ENCODE measurements at places on chromosomes 3 and 15. TPM values are rescaled to one million over a fixed set of nuclear protein-coding genes. Genes with fewer than 3 reads are reported as not detected.

Gene LIPC
- not detected for polyA plus RNA-seq

Gene ALDH1L1
- 1.6 TPM for polyA plus RNA-seq

Gene NR1I2
- polyA plus RNA-seq = 2.6 TPM

Gene SI
- polyA plus RNA-seq = not detected

DNA sequence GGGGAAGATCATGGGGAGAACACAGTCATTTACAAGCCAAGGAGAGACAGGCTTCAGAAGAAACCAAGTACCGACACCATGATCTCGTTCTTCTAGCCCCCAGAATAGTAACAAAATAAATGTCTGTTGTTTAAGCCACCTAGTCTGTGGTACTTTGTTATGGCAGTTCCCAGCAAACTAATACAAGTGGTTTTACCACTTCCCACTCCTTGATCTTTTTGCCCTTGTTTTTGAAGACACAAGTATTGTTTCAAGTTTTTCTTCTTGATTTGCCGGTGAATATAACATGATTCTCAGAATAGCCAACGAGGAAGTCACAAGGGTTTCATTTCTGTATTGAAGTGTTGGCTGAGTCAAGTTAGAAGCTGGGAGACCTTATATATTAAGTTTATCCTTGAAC, 220.3 kb downstream of the SOX2 start:
- DNase-seq = no peak

DNA sequence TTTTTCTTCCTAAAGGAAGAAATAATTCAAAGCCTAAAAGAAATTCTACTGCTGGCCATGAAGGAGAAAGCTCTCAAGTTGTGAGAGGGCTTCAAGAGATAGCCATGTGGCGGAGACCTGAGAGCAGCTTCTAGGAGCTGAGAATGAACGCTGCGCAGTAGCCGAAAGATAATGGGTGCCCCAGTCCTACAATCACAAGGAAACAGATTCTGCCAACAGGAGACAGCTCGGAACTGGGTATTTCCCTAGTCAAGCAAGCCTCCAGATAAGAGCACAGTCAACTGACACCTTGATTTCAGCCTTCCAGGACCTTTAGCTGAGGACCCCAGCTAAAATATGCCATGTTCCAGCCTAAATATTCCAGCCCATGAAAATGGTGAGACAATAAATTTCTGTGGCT, 824.1 kb downstream of the FHIT start:
- no peak for DNase-seq

DNA sequence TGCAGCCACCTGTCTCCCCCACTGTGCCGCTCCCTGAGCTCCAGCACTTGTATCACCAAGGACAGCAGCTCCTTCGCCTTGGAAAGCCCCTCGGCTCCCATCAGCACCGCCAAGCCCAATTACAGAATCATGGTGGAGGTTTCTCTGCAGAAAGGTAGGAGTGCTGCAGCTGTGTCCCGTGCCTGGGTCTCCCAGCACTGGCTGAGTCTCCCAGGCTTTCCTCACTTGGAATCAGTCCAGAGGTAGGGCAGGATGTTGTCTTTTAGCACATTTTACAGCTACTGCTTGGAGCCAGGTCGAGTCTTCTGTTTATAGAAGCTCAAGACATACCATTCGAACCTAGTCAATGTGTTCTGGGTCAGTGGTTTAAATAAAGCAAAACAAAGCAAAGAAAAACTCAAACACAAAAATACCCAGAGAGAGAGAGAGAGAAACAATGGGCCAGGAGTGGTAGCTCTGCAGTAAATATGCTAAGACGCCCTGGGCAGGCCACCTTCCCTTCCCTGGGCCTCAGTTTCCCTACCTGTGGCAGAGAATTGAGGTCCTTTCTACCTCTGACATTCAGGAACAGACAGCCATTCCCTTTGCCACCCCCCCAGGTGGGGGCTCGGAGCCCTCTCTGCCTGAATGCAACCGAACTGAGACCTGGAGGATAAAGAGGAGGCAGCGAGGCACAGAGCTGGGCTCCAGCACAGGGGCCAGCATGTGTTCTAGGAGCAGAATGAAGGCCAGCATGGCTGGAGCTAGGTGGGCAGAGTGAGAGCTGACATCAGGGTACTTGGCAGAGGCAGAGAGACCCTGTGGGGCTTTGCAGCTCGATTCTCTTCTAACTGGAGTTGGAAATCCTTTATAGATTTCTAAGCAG, 44.1 kb downstream of the STARD5 start:
- no peak for DNase-seq

DNA sequence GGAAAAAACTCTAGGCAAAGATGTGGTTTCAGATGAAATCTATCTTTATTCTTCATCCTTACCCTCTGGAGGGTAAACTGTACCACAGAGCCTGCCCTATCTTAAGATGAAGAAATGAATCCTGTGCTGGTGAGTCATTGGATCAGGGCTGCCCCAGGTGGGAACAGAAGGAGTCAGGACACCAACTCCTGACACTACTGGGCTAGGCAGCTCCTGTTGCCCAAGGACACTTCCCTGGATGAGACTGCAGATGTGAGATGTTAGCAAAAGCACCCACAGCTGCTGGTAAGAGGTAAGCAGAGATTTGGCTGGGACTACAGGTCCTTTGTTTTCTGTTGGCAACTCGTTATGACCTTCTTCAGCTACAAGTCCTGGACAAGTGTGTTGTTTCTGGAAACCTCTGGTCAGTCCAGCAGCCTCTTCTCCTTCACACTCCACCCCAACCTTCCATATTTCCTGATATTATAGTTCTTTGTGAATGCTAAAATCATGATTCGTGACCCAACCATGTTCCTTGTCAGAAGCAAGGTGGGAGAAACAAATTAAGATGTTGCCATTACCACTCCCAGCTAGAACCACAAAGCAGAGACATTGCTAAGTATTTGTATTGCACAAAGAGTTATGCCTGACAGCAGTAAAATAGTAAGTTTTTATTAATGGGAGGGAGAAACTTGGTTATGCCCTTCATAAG, 104.2 kb upstream of the TGFBR2 start:
- no peak for DNase-seq

DNA sequence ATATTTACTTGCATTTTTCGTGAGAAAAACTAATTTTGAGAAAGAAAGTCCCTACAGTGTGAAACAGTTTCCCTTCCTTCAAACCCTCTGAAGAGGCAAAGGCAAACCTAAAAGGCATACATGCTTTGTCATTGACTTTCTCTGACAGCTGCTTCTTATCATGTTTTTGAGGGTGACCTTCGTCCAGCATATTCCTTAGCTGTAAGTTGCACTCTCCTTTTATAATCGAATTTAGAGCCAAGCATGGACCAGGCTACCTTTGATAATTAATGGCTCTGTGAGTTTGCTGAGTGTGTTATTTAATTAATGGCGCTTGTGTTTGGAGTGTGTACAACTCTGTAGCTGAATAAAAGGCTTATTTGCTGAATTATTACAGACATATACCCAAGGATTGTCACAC, 684.2 kb upstream of the CFAP20DC start:
- DNase-seq = no peak

DNA sequence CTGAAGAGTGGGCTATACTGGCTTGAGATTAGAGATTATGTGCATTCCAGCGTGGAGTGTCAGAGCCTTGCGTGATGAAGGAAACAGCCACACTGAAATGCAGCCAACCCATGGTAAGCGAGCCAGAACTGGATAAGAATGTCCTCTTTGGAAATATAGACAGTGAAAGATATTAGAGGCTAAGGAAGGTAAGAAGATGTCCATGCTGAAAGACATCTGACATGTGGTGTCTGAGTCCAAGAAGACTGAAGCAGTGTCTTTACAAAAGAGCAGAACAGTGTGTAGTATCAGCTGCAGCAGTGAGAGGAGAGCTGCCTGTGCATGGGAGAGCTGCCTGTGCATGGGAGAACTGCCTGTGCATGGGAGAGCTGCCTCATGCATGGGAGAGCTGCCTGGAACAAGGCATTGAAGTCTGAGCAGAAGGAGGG, 672.2 kb downstream of the DIPK2A start:
- no peak for DNase-seq

GRCh38 chr3:184037816-184038215, 6.3 kb downstream of the HTR3D start:
- DNase-seq = no peak

DNA sequence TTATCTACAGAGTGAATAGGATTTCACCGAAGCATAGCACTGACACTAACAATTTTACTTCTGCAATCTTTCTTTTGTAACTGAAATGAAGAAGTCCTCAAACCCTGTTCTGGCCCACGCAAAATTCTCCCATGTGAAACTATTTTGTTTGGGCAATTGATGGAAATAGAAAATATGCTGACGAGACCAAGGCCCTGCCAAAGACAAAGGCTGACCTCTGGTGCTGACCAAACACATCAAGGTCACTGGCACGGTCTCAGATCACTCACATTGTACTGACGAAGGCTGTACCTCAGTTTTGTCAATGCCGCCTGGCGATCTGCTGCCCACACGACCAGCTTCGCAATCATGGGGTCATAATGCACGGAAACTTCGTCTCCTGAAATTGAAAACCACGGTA, 58.4 kb upstream of the DCUN1D1 start:
- DNase-seq = no peak

- no peak for DNase-seq
These were observed 3.0 kb downstream of the MYEF2 start for GRCh38 chr15:48175126-48175525.

DNA sequence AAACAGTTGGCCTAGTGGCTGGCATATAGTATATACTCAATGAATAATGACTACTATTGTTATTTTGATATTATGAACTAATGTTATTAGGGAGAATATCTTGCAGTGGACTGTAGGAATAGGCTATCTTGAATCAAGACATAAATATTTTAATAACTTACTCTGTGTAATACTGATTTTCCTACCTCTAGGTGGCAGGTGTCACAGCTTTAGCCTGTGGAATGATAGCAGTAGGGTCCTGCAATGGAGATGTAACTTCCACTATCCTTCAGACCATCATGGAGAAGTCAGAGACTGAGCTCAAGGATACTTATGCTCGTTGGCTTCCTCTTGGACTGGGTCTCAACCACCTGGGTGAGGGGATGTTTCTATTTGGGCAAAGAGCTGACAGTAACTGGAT, 6.5 kb downstream of the PSMD2 start:
- DNase-seq = no peak
